Bronchial epithelial cell (primary cell): ENCODE measurements at places on chromosomes 1 and 21.

GRCh38 chr1:17012775-17013490 lies 1.2 kb upstream of the ATP13A2 start:
- DNase-seq = no peak

DNA sequence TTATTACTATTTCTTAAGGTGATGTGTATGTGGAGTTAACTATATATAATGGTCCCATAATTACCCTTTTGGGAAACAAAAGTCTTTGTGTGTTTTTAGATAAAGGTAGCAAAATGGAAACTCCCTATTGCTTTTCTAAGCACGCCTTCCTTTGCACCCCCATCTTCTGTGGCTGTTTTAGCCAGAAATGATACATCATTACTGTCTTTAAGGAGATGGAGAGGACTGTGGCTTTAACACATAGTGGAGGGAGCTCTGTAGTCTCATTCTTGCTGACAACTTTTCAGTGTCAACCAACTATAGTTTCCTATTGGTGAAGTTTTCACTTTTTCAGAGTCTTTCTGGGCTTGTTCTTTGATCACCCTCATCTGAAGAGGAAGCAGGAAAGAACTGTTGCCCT lies 1.0 kb downstream of the APOBEC4 start:
- DNase-seq = no peak

DNA sequence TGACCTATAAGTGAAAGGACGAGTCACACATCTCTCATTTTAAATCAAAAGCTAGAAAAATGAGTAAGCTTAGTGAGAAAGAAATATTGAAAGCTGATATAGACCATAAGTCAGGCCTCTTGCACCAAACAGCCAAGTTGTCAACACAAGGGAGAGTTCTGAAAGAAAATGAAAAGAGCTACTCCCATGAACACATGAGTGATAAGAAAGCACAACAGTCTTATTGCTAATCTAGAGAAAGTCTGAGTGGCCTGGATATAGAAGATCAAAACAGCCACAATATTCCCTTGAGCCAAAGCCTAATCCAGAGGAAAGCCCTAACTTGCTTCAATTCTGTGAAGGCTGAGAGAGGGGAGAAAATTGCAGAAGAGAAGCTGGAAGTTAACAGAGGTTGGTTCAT lies 175.0 kb downstream of the SMYD3 start:
- DNase-seq = no peak

DNA sequence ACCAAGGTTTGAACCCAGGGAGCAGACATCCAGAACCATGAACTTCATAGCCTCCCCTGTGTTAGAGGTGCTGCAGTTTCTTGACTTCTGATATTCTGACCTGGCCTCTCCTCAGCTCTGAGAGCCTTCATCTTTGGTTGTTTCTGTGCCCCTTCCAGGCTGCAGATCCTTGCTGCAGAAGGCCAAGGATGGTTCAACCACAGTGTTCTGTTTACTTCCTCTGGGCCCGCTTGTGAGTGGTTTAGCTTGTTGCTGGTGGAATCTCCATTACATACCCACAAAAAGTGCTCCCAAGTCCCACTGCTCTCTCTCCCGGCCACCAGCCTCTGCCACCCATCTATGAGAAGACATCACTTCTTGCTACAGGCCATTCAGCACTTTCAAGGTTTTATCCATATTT lies 9.0 kb upstream of the SLC2A7 start:
- DNase-seq = no peak

DNA sequence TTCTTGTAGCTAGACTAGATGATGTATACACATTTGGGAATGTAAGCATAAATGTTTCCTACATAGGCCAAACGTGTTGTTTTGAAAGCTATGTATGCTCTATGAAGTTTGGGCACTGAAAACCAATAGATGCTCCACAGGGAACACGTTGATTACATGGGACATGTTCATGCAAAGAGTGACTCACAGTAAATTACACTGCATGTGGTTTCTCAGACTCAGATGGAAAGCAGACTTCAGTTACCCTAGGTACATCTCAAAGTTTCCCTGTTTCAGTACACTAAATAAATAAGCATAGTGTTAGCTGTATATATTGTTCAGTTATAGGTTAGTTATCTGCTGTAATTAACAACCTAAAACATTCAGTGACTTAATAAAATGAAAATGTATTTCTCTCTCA lies 301.9 kb upstream of the RUNX1 start:
- DNase-seq = peak; percentile 79

- peak; percentile 46 for DNase-seq
These were observed 19.2 kb downstream of the AGPAT3 start for GRCh38 chr21:43884012-43884860.

DNA sequence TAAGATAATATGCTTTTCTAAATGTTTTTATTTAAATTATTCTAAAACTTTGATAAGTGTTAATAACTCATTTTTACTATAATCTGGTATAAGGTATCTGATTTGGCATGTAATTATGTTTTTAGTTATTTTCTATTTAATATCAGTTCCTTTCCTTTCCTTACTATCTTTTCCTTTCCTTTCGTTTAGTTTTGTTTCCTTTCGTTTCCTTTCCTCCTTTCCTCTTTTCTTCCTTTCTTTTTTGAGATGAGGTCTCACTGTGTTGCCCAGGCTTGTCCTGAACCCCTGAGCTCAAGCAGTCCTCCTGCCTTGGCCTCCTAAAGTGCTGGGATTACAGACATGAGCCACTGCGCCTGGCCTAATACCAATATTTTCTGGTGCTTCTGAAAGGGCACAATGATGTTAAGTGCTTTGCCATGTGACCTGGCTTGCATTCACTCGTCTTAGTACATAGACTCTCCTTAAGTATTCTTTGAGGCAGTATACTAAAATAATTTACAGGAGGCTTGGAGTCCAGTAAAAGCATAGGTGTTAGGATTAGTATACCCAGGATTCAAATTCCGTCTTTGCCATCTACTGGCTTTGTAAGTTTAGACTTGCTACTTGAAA lies 18.7 kb downstream of the MIER1 start:
- DNase-seq = no peak

- no peak for DNase-seq
These were observed 1.6 kb upstream of the TAF12 start for GRCh38 chr1:28644494-28644893.

- DNase-seq = no peak
These were observed 196.7 kb upstream of the VAMP3 start for GRCh38 chr1:7574121-7575040.

- no peak for DNase-seq
These were observed 15.1 kb upstream of the EPB41 start for GRCh38 chr1:28899267-28899666.

DNA sequence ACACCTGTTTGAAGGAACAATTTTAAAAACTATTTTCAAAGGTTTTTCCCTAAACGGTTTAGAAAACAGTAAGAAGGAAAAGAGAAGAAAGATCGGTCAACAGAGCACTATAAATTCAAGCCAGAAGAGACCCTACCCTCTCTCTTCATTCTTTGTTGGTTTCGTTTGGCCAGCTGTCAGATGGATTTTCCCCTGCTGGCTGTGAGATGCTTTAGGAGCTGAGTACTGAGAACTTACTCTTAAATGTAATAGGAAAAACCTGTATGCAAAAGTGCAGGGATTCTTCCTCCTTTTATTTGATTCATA lies 1.3 kb upstream of the TXNIP start:
- DNase-seq = no peak

GRCh38 chr1:188237573-188238348 lies 1409.0 kb downstream of the PLA2G4A start:
- DNase-seq = peak; percentile 63

DNA sequence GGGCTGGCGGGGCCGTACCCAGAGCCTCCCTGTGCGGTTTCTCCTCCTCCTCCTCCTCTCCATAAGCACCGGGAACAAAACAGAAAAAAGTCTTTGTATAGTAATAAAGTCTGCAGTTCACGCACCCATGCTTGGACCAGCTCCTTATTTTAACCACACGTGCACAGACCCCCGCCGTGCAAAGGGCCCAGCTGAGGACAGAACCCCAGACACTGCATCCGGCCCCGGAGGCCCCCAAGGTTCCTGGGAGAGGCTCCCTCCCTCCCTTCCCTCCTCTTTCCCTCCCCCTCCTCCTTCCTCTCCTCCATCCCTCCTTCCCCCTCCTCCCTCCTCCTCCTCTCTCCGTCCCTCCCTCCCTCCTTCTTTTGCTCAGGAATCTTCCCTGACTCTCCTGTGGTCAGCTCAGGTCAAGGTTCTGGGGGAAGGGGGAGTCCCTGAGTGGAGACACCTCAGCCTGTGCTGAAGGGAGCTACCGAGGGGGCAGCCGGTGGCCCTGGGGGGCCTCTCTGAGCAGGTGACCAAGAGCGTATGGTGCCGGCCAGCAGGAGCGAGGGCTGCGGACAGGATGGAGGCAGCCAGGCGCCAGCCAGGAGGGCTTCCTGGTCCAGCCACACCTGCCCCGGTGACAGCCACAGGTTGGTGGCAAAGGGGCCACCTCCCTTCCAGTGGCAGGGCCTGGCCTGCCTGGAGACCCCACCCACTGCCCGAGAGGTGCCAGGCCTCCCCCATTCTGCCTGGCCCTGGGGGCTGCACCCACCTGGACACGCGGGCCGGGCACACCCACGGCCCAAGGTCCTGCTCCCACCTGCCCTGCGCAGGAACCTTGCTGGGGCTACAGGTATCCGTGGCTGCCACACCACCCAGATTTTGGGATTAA lies 3.2 kb upstream of the TTLL10 start:
- no peak for DNase-seq

DNA sequence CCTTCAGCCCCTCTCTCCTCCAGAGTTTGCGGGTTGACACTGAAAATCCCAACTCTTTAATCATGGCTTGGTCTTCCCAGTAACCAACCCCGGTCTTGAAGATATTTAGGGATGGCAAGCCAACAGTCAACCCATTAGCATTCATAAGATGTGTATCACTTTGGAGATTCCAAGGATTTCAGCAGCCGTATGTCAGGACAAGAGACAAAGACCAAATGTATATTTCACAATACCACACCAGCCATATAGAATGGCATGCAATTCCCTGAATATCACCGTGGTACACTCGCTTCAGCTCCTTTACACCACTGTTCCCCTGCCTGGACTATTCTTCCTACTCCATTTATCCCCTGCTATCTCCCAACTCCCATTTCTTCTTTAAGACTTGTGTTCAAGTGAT lies 109.2 kb downstream of the CSMD2 start:
- DNase-seq = no peak

DNA sequence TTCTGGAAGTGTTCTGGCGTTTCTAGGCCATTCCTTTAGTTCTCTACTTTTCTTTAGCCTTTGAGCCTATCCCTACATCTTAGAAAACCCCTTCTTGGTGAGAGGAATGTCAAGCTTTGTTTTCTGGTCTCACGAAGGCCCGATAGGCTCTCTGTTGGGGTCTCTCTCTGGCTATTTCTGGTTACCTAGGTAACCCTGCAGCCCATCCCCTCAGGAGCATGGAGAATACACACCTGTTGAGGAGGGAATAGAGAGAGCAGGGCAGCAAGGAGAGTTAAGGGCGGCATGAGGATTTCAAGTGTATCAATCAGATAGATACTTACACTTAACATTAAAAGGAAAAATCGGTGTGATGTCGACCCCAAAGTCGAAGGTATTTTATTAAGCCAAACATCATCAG lies 45.7 kb downstream of the LRRC8D start:
- DNase-seq = no peak

GRCh38 chr1:88731475-88732269 lies 47.6 kb downstream of the PKN2 start:
- DNase-seq = peak; percentile 33

DNA sequence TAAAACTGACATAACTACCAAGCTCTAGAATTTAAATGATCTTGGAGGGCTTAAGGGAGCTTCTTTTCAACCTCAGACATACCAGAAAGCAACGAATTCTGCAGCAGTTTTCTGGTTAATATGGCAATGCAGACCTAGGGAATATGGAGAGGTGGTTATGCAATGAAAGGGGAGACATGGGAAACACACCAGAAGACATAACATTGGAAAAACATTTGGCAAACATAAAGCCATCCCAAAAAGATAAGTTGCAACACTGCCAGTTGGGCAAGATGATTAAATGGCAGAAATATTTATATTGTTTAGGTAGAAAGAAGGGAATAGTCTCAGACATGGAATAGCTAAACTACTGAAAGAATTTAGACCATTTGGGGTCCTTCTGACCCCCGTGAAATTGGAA lies 104.5 kb downstream of the KCNJ6 start:
- no peak for DNase-seq

DNA sequence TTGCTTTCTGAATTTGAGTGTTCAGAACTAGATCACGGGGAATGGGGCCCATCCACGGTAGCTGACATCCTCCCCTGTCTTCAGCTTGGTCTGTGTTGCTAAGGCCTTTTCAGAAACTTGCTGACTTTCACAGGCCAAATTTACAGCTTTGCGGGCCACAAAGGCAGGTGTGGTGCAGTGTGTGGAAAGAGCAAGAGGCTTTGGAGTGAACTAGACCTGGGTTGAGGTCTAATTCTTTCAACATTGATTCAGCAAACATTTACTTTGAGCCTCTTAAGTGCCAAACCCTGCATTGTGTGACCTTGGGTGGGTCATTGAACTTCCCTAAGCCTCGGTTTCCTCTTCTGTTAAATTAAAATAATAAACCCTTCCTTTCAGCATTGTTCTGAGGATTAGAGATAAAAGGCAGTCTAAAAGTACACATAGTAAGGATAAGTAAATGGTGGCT lies 24.3 kb downstream of the STPG1 start:
- no peak for DNase-seq
